ENCODE measurements at places on chromosomes 5 and 9.

- no peak for DNase-seq
Measured at GRCh38 chr5:119353213-119353612, 2.6 kb upstream of the TNFAIP8 start.

DNA sequence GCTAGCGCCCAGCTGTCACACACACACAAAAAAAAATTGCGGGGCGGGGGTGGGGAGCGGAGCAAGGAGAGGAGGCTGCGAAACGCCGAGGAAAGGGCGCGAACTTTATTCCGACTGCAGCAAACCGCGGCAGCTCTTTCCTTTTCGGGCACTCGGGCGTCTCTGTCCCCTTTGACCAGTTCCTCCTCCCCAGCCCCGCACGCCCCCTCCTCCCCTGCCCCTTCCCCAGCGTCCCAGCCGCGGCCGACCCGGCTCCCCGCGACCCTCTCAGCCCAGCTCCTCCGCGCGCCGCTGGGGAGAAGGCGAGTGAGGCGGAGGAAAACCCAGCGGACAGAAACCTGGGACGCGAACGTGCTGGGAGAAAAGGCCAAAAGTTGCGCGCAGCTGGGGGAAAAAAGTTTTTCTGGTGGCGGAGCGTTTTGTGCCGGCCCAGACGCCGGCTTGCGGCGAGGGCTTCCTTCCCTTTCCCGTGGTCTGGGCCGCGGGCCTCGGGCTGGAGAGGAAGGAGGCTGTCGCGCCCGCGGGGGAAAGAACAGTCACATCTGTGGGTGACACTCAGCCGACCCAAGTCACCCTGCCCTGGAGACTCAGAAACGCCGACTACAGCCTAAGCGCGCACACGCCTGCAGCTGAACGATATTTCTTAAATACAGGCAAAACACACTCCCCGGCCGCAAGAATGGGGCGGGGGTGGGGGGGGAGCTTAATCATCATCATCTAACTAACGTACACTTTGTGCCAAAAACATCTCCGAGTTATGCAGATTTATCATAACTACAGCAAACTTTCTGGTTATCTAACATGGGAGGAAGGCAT lies 1.1 kb upstream of the BNC2 start:
- peak; percentile 14 for DNase-seq

DNA sequence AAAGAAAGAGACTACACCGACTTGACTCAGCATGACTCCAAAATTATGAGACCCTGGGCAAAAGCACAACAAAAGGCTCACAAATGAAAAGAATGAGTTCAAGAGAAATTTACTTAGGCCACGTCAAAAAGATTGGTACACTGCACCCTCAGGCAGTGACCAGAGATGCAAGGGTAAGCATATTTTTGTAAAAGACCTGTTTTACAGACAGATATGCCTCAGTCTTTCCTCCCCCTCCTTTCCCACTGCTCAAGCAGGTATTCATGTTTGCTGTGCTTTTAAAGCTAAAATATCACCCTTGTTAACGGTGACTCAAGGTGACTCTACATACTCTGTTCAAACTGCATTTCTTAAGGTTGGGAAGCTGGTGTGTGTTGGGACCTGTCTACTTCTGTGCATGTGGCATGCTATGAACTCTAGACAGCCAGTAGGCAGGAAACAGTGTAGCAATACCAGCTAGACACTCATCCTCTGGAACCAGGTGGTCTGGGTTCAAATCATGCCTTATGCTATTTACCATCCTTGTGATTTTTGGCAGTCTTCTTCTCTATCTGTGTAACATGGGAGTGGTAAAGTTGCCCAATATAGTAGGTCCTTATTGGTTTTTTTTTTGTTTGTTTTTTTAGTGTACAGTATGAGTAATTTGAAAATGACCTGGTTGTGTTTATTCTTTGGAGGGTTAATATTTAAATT lies 98.7 kb downstream of the TLE4 start:
- no peak for DNase-seq

DNA sequence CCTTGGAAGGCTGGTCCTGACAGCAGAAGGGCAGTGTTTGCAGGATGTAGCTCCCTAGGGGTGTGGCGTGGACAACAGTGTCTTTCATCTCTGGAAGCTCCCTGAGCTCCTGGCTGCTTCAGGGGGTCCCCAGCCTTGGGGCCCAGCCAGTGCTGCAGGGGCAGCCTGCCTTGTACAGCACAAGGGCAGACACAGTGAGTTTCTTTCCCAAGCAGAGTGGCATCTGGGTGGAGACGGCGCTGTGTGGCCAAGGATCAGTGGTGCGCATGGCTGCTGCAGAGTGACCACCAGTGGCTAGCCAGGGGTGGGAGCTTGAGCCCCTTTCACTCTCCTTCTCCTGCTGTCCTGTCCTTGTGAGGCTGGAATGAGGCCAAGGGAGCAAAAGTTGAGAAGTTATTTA lies 7.6 kb upstream of the IRX4 start:
- DNase-seq = no peak

GRCh38 chr9:4301971-4302427 lies 2.1 kb upstream of the GLIS3 start:
- DNase-seq = no peak

DNA sequence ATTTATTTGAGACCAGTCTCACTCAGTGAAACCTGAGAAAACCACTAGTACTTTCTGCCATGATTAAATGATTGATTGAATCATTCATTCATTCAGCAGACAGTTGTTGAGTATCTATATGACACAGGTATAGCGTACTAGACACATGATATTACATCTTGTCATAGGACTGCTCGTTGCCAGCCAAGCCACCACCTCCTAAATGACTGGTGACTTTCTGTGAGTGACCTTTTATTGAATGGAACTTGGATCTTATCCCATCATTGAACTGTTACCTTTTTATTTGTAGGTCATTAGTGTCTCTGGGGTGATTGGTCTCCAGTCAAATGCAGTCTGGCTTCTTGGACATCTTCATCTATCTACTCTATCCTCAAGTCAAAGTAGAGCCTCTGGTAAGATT lies 80.7 kb downstream of the HACD4 start:
- DNase-seq = no peak

DNA sequence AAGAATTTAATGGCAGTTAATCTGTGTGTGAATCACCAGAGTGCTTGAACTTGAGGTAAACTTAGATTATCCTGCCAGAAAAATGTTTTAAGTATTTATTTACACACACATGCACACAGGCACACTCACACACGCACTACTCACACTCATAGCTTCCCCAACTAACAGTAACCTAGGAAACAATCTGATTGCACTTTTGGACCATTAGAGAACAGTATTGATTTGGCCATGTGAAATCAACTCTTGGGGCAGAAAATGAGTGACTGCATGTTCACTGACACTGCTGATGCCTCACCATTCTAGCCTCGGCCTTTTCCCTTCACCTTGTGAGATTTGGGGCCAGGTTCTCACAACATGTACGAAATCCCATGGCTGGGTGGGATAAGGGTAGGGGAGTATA lies 64.1 kb downstream of the SLC1A3 start:
- no peak for DNase-seq

- DNase-seq = no peak
Measured at GRCh38 chr9:81239388-81239787, 450.0 kb downstream of the TLE1 start.

- no peak for DNase-seq
Measured at GRCh38 chr9:101445353-101446029, 9.9 kb upstream of the ALDOB start.

Data from prostate gland (tissue), 2 donors.